ENCODE measurements at places on chromosomes 6 and 20.

GRCh38 chr6:89287351-89288028, 27.6 kb downstream of the GABRR2 start:
- H3K4me1 ChIP-seq = no peaks in the 10 kb centered on the region
- H3K36me3 ChIP-seq = no peaks in the 10 kb centered on the region
- H3K27me3 ChIP-seq = peaks cover 71% of the 10 kb centered on the region
- no peak overlapping the region for H3K4me3 ChIP-seq
- H3K27ac ChIP-seq = no peak overlapping the region
- no peak for DNase-seq

DNA sequence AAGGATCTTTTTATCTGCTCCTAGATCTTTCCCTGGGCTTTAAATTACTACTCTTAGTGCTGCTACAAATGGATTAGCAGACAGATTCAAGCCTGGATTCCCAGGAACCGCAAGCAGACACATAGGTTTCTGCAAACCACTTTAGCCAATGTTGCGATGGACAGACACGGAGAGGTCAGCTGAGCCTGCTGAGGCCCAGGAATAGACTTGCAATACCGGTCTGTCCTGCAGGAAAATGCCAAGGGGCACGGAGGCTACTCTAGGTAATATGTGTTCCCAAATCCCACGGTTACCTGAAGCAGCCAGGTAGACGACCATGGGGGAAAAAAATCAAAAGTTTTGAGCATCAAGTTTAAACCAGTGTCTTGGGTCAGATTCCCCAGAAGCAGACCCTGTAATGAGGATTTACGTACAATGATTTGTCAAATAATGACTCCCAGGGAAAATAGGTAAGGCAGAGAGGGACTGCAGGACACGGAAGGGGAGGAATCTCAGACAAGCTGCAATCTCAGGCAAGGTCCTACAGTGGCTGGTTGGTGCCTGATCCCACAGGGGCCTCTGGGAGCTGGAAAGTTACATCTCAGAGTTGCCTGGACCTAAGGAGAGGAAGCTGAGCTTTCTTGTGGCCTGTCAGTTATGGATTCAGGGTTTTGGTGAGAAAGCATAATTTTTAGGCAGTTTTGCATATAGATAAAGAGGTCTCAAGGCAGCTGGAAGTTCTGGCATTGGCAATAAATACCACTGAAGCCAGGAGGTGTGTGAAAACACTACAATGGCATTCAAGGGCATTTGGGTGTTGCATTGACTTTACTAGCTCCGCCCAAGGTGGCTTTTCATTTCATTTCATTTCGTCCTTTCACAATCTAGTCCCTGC, 12.5 kb downstream of the OTOR start:
- H3K36me3 ChIP-seq = no peaks in the 10 kb centered on the region
- H3K4me3 ChIP-seq = no peak overlapping the region
- H3K4me1 ChIP-seq = no peaks in the 10 kb centered on the region

DNA sequence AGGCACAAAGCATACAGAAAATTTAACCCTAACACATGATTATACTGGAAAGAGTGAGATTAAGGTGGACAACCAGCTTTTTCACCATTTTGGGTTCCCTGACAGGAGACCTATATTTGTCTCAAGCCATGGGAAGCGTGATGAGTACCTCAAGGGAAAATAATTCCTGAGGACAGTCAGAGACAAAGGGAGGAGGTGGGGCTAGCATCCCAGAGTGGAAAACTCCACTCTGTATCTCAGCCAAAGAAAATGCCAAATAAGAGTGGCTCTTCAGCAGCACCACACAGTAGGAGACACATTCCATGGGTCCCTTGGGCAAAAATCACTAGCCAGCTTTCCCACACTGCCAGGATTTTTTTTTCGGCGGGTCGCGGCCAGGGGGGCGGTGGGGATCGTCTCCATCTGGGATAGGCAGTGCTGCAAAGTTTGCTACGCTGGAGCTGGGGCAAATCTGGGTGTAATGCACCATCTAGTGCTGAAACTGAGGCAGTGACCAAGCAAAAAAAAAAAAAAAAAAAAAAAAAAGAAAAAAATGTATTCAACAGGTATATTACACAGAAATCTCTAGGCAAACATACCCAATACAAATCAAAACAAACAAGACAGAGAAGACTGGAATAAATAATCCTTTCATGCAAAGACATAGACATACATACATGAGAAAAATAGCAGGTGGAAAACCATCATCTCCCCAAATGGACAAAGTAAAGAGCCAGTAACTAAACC, 77.3 kb upstream of the SLC35F1 start:
- H3K27me3 ChIP-seq = no peaks in the 10 kb centered on the region
- no peaks in the 10 kb centered on the region for H3K4me1 ChIP-seq
- peak; percentile 59 for DNase-seq
- no peaks in the 10 kb centered on the region for H3K36me3 ChIP-seq

GRCh38 chr20:43430265-43431133, 27.2 kb upstream of the SRSF6 start:
- no peak for DNase-seq
- no peaks in the 10 kb centered on the region for H3K4me1 ChIP-seq
- H3K27me3 ChIP-seq = peaks cover 9% of the 10 kb centered on the region
- H3K36me3 ChIP-seq = no peaks in the 10 kb centered on the region
- no peak overlapping the region for H3K27ac ChIP-seq

- DNase-seq = no peak
- H3K27me3 ChIP-seq = peaks cover 4% of the 10 kb centered on the region
- no peak overlapping the region for H3K4me3 ChIP-seq
- H3K4me1 ChIP-seq = peaks cover 8% of the 10 kb centered on the region
- H3K27ac ChIP-seq = no peak overlapping the region
- H3K36me3 ChIP-seq = no peaks in the 10 kb centered on the region
Observed at GRCh38 chr20:62733891-62734290, 25.3 kb downstream of the NTSR1 start.

All from mesenchymal stem cell (in vitro differentiated cells and primary cell).